ENCODE measurements at places on chromosomes 12 and 14.

DNA sequence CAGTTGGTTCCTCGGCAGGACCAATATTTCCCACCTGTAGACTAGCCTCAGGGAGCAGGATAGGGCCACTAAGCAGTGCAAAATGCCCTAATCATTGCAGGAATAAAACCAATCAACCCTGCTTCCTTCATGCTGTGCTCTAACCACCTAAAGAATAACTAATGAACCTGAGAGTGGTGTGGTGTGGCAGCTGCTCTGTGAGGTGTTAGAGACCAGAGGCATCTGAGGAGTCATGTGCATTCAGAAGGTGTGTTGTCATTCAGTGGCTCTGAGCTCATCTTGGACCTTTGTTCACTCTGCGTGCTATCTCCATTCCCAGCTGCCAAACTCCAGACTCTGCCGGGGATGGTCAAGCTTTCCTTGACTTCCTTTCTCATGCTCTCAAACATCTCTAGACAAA is 136.7 kb upstream of the EGLN3 start:
- DNase-seq = no peak

DNA sequence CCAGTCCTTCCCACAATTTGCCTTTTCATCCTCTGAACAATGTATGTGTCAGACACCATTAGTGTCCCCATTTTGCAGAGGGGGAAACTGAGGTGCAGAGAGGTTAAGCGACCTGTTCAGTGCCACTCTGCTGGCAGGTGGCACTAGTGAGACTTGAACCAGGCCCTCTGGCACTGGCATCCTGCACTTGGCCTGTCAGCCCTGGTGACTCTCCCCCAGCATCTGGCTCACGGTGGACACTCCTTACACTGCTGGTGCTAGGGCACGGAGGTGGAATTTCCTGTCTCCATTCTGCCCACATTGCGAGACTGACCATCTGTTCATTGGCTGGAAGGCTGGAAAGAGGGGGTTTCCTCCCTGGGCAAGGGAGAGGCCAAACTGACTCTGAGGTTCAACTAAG is 48.7 kb downstream of the CCNK start:
- no peak for DNase-seq

GRCh38 chr12:53145383-53146260 is 34.9 kb upstream of the ZNF740 start:
- DNase-seq = no peak

- DNase-seq = no peak
These were observed 2.5 kb upstream of the HOXC11 start for GRCh38 chr12:53970451-53970850.

- no peak for DNase-seq
These were observed 36.3 kb upstream of the BICD1 start for GRCh38 chr12:32070370-32070769.

- no peak for DNase-seq
These were observed 12.2 kb downstream of the MMP14 start for GRCh38 chr14:22848351-22849164.

- DNase-seq = no peak
These were observed 90.2 kb upstream of the HECTD1 start for GRCh38 chr14:31297701-31298344.

- no peak for DNase-seq
These were observed 27.6 kb downstream of the MED13L start for GRCh38 chr12:116249938-116250337.

Measured in NCI-H1417 treated with DMSO at 0.1 percent for 48 hours (cell line).